ENCODE measurements at places on chromosomes 2 and 18.

GRCh38 chr18:41526054-41526453, 429.0 kb upstream of the PIK3C3 start:
- DNase-seq: no peak

DNA sequence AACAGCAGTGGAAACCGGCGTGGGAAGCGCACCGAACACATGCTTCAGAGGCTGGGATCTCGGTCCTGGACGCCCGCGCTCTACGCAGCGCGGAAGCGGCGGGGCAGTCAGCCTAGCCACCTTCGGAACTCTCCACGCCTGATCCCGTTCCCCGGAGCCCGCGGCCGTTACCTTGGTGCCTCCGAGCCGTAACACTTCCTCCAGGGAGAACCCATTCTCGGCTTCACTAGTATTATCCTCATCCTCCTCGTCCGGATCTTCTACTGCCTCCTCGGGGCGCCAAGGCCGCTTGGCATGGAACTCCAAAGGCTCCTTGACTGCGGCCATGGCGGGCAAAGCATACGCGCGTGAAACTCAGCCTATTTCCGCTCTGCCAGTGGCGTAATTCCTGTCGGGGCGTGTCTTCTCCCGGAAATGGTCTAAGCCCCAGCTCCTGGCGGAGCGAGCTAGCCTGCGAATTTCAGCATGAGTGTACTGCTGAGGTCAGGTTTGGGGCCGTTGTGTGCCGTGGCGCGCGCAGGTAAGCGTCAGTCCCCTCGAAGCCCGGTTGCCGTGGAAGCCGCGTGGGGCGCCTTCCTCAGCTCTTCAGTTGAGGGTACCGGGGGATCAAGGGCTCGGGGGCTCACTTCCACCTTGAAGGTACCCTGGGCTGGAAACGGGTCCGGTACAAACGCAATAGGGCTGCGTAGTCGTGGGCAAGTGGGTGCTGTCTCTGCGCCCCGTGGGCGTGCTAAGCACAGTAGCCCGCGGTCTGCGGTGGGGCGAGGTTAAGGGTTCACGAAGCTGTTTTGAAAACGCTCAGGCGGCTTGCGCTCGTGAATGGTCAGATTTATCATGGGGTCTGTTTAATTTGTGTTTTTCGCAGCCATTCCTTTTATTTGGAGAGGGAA, at the start of the genes CEBPZ and NDUFAF7:
CEBPZ (minus strand) TSS at position 356 of the 890 bp plus-strand sequence; CDS start at position 327, 29 bp downstream.
NDUFAF7 (plus strand) TSS at position 418 of the 890 bp plus-strand sequence; CDS start at position 466, 48 bp downstream.
- peak; percentile 94 for DNase-seq

DNA sequence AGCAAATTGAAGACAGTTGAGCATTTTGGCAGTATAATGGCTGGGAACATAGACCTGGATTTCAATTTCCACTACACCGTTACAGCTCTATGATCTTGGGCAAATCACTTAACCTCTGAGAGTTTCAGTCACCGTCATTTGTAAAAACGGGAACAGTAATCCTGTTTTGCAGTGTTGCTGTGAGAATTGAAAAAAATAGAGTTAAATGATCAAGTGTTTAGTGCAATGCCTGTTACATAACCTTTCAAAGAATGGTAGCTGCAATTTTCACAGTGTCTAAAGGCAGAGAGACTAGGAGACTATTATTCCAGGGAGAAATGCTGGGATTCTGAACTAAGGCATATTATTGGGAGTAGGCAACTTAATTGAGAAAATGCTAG, 2.0 kb downstream of the AGPS start:
- DNase-seq: no peak

DNA sequence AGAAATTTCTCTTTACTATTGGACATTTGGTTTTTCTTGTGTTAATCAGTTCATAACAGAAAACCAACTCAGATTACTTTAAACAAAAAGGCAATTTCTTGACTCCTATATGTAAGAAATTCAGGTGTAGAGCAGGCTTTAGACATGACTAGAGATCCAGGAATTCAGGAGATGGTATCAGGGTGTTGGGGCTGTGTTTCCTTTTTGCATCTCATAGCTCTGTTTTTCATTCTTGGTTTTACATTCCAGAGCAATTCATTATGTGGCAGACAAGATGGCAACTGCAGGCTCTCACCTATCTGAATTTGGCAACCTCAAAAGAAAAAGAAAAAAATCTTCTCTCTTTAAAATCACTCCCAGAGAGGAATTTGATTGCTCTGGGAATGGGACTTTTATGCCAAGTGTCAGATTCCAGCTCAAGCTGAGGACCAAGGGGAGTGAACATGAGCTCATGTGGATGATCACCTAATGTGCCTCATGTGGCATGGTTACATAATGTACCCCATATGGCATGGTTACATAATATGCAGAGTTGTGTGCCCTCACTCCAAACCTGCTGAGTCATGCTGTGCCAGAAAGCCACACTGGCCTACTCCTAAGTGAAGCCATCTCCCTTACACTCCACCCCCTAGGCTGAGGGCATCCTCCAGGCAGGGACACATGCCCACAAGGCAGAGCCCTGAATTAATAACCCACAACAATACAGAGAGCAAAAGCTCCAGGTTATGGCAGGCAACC, 282.7 kb downstream of the MBD2 start:
- no peak for DNase-seq

DNA sequence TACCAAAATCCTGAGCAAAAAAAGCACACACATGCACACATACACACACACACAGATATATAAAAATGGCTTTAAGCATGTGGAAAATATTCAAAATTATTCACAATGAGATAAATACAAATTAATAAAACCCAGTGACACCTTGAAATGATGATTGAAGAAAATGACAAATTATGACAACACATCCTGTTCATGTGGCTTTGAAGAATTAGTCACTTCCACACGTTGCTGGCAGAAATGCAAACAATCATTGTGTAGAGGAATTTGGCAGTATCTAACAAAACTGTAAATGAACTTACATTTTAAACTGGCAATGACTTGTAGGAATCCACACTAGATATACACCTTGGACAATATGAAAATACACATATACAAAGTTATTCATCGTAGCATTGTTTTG, 95.8 kb upstream of the RGPD4 start:
- no peak for DNase-seq

GRCh38 chr18:50373561-50374219, 1.2 kb upstream of the SKA1 start:
- DNase-seq: no peak

DNA sequence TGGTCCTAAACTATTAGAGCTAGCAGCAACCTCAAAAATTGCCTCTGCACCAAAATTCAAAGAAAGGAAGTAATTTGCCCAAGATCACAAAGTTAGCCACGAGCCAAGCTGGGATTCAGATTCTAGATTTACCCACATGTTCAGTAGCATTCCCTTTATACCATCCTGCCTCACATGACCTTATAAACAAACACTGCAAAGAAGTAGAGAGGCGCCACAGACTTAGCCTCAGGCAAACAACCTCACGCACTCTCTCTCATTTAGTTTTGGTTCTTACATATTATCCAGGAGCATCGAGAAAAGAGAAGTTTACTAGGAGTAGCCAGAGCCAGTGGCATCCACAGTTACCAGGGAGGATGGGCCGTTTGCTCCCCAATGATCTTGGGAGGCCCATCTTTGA, 226.6 kb downstream of the OSR1 start:
- no peak for DNase-seq

GRCh38 chr2:128603411-128603924, 284.8 kb upstream of the HS6ST1 start:
- DNase-seq: no peak

Data from kidney glomerular epithelial cell (primary cell).